ENCODE measurements at places on chromosomes 2 and 18.
A peak's percentile ranks its signal among the peaks of the same experiment; 100 is the strongest.

DNA sequence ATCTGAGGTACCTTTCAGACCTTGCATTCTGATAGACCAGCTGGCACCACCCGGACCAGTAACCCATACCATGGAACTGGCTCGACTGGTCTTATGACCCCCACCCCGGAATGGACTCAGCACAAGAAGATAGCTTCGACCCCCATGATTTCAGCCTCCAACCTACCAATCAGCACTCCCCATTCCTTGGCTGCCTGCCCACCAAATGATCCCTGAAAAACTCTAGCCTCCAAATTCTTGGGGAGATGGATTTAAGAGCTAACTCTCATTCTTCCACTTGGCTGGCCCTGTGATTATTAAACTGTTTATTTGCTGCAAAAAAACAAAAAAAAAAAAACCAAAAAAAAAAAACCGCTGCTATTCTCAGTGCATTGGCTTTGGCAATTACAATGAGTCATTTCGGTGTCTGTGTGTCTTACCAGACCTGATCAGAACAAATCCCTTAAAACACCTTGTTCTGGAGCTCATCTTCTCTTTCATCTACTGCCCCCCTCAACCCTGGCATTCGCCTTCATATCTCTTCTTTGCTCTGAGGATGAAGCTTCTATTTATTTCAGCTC, 60.1 kb upstream of the KIF5C start:
- DNase-seq, result peak; percentile 5

- no peak for DNase-seq
Observed at GRCh38 chr18:68417826-68418225, 297.1 kb downstream of the TMX3 start.

- DNase-seq, result no peak
Observed at GRCh38 chr18:29164993-29165599, 988.2 kb upstream of the CDH2 start.

GRCh38 chr18:45006934-45007333, 326.2 kb downstream of the SETBP1 start:
- no peak for DNase-seq

- no peak for DNase-seq
Observed at GRCh38 chr2:96233880-96234316, 25.3 kb upstream of the STARD7 start.

DNA sequence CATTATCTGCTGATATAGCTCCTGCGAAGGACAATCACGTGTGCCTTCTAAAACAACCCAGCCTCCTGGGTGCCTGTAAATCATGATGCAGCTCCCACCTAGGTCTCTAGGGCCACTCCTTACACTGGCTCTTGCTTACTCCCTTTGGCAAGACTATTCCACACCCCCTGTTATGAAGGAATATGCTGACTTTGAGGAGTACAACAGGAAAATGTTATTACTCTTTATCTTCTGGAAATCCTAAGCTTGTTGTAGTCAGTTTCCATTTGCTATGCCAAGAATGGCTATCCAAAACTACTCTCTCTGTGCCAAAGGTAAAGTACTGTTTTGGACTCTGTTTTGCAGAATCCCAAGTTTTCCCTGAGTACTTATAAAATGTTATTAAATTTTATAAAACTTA, 7.7 kb downstream of the SGO2 start:
- DNase-seq, result no peak

- no peak for DNase-seq
Observed at GRCh38 chr18:40864846-40865245, 1090.2 kb upstream of the PIK3C3 start.

DNA sequence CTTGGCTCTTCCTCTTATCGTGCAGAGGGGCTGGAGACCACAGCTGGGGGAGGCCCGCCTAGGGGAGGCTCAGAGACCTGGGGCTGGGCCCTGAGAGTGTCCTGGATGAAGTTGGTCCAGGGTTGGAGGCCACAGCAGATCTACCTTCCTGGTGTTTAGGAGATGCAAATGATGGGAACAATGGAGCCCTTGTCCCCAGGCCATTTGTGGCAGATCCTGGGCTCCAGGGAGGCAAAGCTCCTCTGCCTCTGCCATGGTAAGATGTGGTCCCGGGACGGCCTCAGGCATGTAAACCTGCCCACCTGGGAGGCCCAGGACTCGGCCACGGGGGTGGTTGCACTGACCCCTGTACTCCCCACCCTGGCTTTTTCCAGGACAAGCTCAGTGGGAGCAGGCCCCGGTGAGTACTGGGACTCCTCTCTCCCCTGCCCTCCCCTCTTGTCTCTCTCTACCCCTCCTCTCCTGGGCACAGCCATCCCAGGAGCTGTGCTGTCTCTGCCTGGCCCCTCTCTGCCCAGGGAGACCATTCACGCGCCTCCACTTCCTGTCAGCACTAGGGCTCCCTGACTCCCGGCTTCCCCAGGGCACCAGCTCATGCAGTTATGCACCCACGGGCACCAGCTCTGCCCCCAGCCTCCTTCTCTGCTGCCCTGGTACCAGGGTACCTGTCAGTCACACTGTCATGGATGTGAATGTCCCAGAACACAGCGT, 10.9 kb downstream of the SH2D6 start:
- DNase-seq, result no peak

DNA sequence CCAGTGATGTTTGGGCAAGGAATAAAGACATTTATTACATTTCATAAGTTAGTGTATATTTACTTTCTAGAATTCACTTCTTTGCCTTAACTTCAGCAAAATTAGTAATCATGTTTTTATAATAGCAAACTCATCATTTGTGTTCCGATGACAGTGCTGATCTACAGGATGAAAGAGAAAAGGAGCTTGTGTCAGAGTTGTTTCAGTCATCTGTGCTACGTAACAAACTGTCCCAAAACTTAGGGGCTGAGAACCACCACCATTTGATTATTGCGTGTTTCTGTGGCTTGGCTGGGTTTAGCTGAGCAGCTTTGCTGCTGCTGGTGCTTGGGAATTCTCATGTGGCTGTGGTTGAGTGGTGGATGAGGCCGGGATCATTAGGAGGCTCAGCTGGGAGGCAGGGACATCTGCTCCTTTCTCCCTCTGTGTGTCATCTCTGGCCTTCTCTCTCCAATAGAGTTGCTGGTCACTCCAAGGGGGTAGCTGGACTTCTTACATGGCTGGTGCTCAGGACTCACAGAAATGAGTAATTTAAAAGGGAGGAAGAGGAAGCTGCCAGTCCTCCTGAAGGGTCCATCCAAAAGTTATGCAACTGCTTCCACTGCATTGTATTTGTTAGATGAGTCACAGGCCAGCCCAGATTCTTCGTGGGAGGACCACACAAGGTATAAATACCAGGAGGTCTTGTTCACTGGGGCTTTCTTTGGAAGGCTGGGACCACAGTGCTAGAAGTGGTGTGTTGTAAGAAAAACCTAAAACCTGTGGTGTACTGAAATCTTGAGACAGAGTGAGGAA, 43.4 kb upstream of the HAAO start:
- DNase-seq, result no peak

GRCh38 chr2:165745916-165746315, 48.1 kb downstream of the GALNT3 start:
- no peak for DNase-seq

DNA sequence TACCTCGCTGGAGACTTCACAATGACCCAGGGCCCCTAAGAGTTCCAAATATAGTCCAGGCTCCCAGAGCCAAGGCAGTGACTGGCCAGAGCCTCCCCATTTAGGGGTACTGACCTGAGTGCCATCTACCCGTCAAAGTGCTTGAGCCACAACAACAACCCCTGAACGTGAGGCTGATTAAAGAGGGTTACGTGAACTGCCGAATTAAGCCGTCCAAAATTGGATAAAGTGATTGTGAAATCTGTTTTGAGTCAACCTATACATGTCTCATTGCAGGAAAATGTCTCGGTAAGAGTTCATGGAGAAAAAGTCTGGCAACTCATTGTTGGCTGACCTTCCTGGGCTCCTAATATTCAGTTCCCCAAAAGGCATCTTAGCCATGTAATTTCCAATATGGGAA, 116.3 kb downstream of the TTC32 start:
- DNase-seq, result no peak

All from CD4-positive, alpha-beta T cell treated with Interleukin-2 at 100 ng/mL for 4 hours (primary cell).